T-helper 2 cell treated with Interferon-gamma antibody and Interleukin-4, amounts not matched to agents 5 μg/mL and 100 μg/mL, for 36 hours (primary cell): ENCODE measurements at places on chromosomes 16 and 17.

- no peaks in the 10 kb centered on the region for H3K27me3 ChIP-seq
- no peak for DNase-seq
- H3K27ac ChIP-seq: no peak overlapping the region
- peaks cover 12% of the 10 kb centered on the region for H3K4me1 ChIP-seq
- H3K36me3 ChIP-seq: no peaks in the 10 kb centered on the region
Measured at GRCh38 chr17:3907483-3908216, 8.6 kb downstream of the P2RX1 start.

DNA sequence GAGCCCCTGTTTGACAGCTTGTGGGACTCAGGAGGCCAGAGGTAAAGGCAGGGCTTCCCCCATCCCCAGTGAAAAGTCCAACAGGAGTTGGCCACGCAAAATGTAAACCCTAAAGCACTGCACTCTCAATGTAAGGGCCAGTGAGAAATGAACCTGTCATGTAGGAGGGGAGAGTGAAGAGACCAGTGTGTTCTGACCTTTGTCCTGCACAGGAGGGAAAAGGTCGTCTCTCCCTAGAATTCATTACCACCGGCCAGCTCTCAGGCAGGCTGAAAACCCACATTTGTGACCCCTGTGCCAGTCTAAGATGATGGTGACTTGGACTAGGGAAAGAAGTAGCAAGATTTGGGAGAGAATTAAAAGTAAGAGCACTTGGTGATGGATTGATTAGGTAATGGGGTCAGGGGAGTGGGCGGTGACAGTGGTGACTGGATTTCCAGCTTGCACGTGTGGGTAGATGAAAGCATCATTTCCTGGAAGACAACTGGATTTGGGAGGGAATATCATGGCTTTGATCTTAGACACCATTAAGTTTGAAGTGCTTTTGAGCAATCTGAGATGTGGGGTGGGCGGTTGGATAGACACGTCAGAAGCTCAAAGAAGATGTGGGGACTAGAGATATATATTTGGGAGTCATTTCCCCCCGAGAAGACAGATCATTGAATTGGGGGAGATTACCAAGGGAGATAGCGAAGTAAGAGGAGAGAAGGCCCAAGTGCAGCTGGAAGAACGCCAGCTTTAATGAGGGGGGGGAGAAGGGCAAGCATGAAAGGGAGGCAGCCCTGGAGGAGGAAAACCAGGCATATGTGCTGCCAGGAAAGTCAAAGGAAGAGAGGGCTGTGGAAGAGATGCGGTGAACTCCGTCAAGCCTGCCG is 119.5 kb downstream of the NTN1 start:
- no peak overlapping the region for H3K4me3 ChIP-seq
- no peaks in the 10 kb centered on the region for H3K36me3 ChIP-seq
- H3K27me3 ChIP-seq: no peaks in the 10 kb centered on the region
- no peak overlapping the region for H3K27ac ChIP-seq
- H3K4me1 ChIP-seq: no peaks in the 10 kb centered on the region
- DNase-seq: no peak

DNA sequence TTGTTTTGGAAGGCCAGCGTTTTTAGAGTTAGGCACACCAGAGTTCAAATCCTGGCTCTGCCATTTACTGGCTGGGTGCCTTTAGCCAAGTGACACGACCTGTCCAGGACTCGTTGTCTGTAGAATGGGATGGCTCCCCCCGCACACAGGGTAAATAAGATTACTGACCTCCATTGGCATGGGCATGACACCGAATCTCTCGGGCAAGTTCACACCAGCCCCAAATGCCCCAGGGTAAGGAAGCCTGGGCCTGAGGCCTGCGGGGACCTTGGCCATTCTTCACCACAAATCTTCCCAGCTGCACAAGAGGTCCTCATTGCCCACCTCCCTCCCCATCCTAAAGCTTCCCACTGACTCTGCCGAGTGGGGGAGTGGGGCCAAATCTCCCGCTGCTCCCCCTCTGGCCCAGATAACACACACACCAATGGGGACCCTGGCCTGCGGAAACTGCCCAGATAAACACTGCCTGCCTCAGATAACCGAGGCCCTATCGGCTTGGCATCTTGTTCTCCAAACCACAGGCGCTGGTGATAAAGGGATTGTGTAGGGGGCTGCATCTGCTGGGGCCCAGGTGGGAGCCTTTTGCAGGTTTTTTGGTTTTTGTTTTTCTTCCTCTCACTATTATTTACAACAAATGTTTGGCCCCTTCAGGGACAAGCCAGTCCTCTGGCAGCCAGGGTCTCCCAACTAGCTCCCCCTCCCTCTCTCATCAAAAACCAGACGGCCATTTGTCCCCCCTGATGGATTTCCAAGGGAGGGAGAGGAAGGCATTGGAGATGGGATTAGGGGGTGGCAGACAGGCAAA is 75.0 kb upstream of the LHX1 start:
- no peak overlapping the region for H3K4me3 ChIP-seq
- H3K36me3 ChIP-seq: no peaks in the 10 kb centered on the region
- no peaks in the 10 kb centered on the region for H3K4me1 ChIP-seq
- H3K27me3 ChIP-seq: no peaks in the 10 kb centered on the region
- DNase-seq: no peak

- H3K27me3 ChIP-seq: no peaks in the 10 kb centered on the region
- H3K36me3 ChIP-seq: peaks cover 27% of the 10 kb centered on the region
- peak overlapping the region; percentile 88 for H3K4me3 ChIP-seq
- peak overlapping the region; percentile 90 for H3K27ac ChIP-seq
Measured at GRCh38 chr17:732902-733720, 715 bp downstream of the TLCD3A start.

- H3K4me3 ChIP-seq: peak overlapping the region; percentile 48
- peaks cover 15% of the 10 kb centered on the region for H3K4me1 ChIP-seq
- DNase-seq: peak; percentile 59
- no peaks in the 10 kb centered on the region for H3K36me3 ChIP-seq
- peaks cover 14% of the 10 kb centered on the region for H3K27me3 ChIP-seq
Measured at GRCh38 chr17:7132511-7133094, 18.0 kb upstream of the ASGR2 start.

DNA sequence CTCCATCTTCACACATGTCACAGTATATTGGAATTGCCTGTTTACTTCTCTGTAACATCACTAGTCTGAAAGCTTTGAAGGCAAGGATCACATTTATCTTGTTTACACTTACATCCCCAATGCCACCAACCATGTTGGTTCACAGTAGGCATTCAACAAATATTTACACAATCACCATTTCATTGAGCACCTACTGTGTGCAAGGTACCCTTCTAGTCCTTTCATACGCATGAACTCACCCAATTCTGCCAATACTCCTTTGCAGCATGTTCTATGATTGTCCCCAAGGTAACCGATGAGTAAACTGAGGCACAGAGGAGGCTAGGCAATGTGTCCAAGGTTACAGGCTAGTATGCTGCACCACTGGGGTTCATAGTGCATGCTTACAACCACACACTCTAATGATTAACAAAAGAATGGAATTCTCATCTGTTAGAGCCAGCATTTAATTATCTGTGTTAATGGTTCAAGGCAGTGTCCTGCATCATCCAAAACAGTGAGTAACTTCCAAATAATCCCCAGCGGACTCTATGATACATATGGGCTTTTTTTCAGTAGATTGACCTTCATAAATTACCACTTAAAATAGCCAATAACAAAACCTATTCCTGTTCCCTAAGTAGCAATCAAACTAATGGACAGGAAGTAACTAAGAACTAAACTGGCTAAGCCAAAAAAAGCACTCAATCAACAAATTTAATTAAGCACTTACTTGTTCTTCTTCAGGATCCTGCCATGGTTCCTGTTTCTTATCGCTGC is 364.5 kb upstream of the XYLT1 start:
- H3K27ac ChIP-seq: no peak overlapping the region
- no peaks in the 10 kb centered on the region for H3K4me1 ChIP-seq
- H3K4me3 ChIP-seq: no peak overlapping the region

- no peak overlapping the region for H3K4me3 ChIP-seq
- H3K27ac ChIP-seq: no peak overlapping the region
- peaks cover 24% of the 10 kb centered on the region for H3K27me3 ChIP-seq
- H3K4me1 ChIP-seq: peaks cover 4% of the 10 kb centered on the region
Measured at GRCh38 chr16:81774348-81774747, 4.7 kb upstream of the PLCG2 start.

GRCh38 chr17:20960871-20961270 is 81.9 kb downstream of the USP22 start:
- no peak overlapping the region for H3K4me3 ChIP-seq
- H3K27me3 ChIP-seq: peaks cover 29% of the 10 kb centered on the region
- DNase-seq: no peak
- H3K36me3 ChIP-seq: no peaks in the 10 kb centered on the region

GRCh38 chr16:57788252-57788841 is 13.9 kb downstream of the KIFC3 start:
- no peak overlapping the region for H3K4me3 ChIP-seq
- no peak overlapping the region for H3K27ac ChIP-seq
- no peak for DNase-seq

GRCh38 chr17:82219753-82220709 is 7.4 kb upstream of the CCDC57 start:
- DNase-seq: no peak
- H3K4me1 ChIP-seq: peaks cover 12% of the 10 kb centered on the region
- no peaks in the 10 kb centered on the region for H3K27me3 ChIP-seq
- no peaks in the 10 kb centered on the region for H3K36me3 ChIP-seq
- no peak overlapping the region for H3K4me3 ChIP-seq

DNA sequence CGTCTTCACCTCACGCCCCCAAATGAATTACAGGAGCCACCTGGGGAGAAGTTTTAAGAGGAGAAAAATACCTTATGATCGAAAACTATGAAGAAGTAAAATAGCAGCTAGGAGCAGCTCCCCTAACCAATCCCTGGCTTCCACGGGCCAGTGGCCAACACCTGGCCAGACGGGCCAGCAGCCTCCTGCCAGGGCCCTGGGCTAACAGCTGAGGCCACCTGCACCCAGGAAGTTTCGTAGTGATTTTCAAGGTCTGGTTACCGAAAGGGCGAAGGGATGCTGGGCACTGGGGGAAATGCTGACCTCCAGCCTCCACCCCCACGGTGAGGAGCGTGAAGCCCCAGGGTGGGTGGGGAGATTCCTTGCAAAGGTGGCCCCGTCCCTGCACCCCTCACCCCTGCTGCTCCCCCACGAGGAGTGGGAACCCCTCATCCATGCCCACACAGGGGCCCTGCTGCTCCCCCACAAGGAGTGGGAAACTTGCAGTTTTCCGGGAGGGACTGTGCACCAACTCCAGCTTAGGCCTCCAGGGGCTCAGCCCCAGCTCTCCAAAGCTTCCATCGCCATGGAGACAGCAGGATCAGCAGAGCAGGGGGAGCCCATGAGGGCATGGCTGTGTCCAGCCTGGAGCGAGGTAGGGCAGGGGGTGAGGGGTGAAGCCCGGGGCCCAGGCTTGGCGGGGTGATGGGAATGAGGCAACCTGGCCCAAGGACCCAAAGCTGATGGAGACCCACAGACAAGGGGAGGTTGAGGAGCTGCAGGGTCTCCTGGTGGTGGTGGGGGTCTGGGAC is 31.9 kb upstream of the ACSF3 start:
- no peaks in the 10 kb centered on the region for H3K4me1 ChIP-seq

DNA sequence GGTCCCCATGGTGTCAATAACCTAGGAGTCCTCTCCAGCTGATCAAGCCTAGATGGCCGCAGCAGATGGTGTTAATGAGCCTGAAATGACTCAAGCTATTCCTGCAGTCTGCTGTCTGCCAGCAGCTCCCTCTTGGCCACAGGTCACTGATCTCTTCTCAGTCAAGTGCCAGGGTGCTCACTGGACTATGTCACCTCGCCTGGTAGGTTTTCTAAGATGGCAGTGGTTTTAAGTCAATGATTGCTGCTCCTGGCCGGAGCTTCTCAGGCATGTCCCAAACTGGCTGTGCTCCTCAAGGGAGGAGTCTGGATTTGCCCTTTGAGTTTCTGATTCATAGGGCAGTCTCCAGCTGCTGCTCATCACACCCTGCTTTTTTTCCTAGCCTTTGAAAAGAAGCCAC is 58.6 kb upstream of the SHISA6 start:
- no peak overlapping the region for H3K27ac ChIP-seq
- no peaks in the 10 kb centered on the region for H3K36me3 ChIP-seq
- no peaks in the 10 kb centered on the region for H3K27me3 ChIP-seq
- no peak overlapping the region for H3K4me3 ChIP-seq
- H3K4me1 ChIP-seq: no peaks in the 10 kb centered on the region

DNA sequence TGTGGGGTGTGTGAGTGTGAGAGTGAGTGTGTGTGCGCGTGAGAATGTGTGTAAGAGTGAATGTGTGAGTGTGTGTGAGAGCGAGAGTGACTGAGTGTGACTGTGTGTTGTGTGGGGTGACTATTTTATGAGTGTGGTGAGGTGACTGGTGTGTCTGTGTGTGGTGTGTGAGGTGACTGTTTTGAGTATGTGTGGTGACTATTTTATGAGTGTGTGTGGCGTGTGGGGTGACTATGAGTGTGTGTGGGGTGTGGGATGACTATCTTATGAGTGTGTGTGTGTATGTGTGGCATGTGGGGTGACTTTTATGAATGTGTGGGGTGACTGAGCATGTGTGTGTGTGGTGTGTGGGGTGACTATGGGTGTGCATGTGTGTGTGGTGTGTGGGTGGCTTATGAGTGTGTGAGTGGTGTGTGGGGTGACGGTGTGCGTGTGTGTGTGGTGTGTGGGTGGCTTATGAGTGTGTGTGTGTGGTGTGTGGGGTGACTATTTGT is 152.9 kb upstream of the PLCG2 start:
- H3K4me1 ChIP-seq: peaks cover 11% of the 10 kb centered on the region
- H3K27me3 ChIP-seq: no peaks in the 10 kb centered on the region
- H3K36me3 ChIP-seq: peaks cover 4% of the 10 kb centered on the region
- peak; percentile 68 for DNase-seq
- no peak overlapping the region for H3K27ac ChIP-seq
- H3K4me3 ChIP-seq: no peak overlapping the region

DNA sequence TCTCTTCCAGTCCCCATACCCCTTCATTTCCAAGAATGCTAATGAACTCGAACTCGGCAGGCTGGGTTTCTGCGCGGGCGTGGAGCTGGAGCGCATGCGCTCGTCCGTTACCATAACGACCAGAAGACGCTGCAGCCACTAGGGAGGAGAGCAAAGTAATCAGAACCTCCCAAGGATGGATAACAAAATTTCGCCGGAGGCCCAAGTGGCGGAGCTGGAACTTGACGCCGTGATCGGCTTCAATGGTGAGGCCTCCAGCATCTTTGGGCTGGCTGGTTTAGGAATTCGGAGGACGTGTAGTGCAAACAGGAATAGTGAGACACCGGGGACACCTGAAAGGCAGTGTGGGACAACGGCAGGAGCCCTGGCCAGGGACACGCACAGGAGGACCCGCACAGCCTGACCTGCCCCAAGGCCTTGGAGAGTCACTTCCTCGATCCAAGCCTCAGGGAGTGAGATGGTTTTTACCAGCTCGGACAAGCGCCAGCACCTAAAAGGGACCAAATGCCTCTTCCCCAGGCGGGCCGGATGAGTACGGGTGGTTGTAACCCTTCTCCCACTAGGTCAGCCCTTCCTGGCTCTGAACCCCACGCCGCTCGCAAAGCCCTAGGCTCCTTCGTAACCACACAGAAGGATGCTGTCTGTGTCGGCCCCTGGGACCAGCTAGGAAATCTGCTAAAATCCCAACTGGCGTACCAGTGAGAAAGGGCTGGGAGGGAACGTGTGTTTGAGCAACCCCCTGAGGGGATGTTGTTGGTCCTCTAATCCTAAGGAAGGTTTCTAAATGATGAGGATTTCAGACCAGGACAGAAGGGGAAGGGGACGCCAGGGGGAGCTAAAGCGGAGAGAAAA is at the start of gene CFAP52:
CFAP52 (plus strand) TSS at position 122 of the 852 bp plus-strand sequence; CDS start at position 176, 54 bp downstream.
- H3K4me3 ChIP-seq: peak within 1 kb of the TSS; percentile 96
- H3K27me3 ChIP-seq: no peaks in the 10 kb centered on the region
- H3K27ac ChIP-seq: peak within 1 kb of the TSS; percentile 79
- DNase-seq: peak; percentile 71
- H3K4me1 ChIP-seq: peaks cover 18% of the 10 kb centered on the region
- peaks cover 1% of the 10 kb centered on the region for H3K36me3 ChIP-seq
